Stimulated activated CD4-positive, alpha-beta T cell treated with anti-CD3 and anti-CD28 coated beads, TNF-alpha, amount 100 ng/mL, for 1 hour (primary cell): ENCODE measurements at places on chromosomes 3 and 15.

GRCh38 chr3:165748094-165748493 is 89.1 kb downstream of the BCHE start:
- no peak for DNase-seq

GRCh38 chr3:99211309-99211708 is 309.8 kb upstream of the DCBLD2 start:
- DNase-seq: no peak

DNA sequence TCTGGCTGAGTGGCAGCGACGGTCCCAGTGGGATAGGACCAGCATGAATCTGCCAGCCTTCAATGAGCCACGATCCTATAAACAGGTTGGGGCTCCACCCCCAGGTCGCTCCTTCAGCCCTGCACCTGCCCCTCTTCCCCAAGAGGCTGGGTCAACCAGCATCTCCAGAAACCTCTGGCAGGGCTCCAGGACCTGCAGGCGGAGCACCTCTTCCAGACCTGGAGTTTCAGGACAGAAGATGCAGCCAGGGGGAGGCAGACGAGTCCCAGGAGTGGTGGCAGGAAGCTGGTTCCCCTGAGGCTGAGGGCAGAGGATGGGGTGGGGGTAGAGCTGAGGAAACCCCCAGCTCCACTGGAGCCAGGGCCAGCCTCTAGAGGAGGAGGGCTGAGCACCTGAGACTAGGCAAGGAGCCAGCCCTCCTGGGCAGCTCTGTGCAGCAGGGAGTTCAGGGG is at the start of gene PLA2G4D:
Gene PLA2G4D, minus strand, starts transcription at position 51 of the 452 bp plus-strand sequence. CDS start 103 bp downstream, outside the sequence.
- no peak for DNase-seq

- no peak for DNase-seq
Measured at GRCh38 chr3:186200726-186201125, 91.8 kb upstream of the ETV5 start.

DNA sequence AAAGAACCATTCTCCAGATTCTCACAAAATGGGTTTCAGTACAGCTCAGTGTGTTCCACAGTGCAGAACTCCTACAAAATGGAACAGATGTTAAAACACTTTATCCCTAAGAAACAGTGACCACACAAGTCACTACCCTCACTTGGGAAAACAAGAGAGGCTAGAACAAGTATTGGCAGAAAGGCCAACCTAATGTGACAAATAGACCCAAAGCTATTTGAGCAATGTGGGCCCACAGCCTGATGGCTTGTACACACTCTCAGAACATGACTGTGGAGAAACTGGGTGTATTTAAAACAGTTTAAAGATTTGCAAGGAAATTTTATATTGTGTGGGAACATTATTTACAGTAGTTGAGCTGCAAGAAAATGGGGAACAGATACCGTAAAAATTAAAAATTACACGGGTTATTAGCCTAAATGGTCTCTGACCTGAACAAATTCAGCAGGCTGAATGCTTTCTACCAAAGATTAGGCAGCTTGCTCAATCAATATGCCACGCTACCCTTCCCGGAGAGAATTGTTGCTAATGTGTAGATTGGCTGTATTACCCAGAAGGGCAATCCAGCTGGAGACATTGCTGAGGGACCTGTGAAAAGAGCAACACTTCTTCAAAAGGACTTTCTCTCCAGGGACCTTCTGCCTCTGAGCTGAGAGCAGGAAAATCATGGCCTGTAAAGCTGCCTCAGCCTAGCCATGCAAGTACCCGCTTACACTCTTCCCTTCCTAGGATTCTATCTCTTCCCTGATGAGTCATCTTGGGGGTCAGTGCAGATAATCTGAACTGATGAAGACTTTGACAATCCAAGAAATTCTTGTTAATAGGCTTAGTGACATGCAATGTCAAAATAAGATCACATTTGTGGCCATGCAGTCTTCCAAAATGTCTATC is 97.1 kb downstream of the STRIT1 start:
- DNase-seq: no peak

DNA sequence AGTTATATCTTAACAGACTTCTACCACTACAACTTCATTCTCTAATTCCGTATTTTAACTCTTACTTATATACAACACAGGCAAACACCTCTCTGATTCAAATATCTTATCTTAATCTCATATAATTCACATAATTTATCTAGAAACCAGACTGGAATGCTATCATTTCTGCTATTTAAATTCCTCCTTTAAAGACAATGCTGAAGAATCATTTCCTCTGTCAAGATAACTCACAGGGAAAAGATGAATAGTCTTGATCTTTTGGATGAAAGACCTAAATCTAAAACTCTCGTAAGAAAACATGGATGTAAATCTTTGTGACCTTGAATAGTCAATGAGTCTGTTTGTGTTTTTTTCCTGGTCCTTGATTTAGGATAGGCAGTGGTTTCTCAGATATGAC is 135.3 kb upstream of the PLXND1 start:
- DNase-seq: no peak

DNA sequence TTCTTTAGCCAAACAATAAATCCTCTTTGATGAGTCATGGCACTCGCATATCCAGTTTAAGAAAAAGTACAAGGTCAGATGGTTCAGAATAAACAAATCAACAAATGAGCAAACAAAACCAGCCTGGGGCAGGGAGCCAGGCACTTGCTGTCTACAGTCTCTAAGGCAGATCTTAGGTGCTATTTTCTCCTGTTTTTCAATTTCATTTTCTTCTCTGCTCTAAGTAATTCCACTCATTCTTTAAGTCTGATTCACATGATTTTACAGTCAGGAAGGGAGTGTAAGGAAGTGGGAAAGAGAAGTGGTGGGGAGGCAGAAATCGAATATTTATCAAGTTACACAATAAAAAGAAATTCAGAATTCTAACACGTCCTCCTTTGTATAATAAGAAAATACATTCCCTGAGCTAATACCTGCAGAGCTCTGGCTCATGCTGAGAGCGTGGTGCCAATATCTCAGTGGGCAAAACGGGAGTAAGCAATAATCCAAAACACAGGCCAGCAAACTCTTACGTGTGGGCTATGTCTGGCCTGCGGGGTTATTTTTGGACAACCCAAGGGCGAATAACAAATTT is 298.6 kb downstream of the ADAMTS17 start:
- no peak for DNase-seq

- DNase-seq: no peak
Measured at GRCh38 chr15:33612721-33613304, 302.0 kb downstream of the RYR3 start.

- no peak for DNase-seq
Measured at GRCh38 chr15:31405200-31405920, 78.7 kb downstream of the KLF13 start.

DNA sequence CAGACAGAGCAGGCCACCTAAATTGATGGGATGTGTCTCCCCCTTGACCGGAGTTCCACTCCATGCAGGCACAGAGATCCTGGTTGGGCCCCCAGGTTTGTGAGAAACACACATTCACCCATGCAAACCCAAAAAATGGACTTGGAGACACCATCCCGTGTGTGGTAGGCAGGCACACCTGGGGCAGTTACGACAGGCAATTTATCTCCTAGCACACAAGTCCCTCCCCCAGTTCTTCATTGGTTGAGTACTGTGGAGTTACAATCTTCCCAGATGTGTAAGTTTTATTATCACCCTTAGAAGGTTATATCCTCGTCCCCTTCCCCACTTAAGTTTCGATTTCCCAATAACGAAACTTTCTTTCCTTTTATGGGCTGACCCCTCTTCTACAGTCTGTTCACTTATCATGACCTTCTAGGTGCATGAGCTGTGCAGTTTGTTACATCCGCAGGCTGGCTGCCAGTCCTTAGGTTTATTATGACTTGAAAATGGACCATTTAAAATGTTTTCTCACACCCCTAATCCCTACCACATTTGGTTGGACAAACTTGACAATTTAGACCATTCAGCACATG is 27.3 kb downstream of the ARL8B start:
- DNase-seq: no peak

DNA sequence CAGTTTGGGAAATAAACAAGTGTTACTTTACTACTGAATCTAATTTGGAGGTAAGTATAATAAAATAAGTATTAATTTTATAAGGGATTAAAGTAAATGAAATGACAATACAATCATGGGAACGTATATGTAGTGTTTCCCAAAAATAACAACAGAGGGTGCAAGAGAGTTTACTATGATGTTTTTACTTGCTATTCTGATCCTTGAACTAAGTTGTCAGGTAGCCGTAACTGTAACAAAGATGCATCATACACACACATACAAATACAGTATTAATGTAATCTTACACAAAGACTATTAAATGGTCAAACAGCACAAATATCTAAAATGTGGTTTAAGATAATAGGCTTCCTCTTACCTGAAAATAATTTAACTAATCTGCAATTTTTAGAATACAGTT is 311.4 kb downstream of the TBC1D5 start:
- DNase-seq: no peak

- no peak for DNase-seq
Measured at GRCh38 chr3:180402471-180403073, 199.4 kb upstream of the TTC14 start.

- no peak for DNase-seq
Measured at GRCh38 chr3:131033480-131034080, 6.9 kb downstream of the NEK11 start.

DNA sequence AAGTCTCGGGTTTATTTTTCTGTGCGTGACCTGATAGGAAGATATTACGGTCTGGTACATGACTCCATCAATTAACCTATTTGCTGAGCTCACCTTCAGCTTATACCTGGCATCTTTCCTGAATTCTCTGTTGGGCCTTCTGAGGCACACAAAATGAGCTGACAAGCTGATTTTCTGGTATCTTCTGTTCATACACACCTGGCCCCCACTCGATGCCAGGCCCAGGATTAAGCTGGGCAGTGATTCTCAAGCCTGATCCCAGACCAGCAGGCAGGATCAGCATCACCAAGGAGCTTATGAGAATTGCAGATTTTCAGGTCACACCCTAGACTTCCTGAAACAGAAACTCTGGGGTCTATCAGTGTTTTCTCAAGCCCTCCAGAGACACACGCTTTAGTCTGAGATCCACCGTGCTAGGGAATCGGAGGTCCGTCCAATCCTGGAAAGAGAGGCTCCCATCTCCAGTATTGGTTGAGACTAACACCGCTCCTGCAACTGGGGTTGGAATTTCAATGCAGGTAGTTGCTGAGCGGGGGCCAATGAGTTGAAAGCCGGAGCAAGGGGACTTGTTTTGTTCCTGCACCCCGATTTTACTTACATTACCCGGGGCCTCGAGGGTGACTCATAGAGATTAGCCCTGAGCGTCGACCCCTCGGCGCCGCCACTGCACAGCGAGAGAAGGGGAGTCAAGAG is 636 bp upstream of the EIF1B start:
- no peak for DNase-seq

DNA sequence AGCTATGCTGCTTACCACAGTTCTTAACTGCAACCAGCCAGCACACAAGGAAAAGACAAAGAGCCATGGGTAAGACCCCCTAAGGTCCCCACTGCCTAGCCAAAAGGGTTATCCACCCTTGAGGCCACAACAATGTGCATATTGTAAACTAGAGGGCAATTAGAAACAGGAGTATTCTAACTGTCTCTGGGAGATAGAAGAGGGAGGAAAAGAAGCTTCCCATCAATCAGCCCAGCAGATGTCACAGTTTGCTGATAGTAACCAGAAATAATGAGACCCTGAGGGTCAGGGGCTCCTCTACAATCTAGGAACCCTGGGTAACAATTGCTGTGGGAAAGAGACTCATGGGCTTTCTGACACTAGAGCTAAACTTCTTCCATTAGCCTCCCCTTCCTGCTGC is 20.6 kb upstream of the IFT57 start:
- no peak for DNase-seq

- DNase-seq: no peak
Measured at GRCh38 chr3:86175593-86176444, 815.1 kb downstream of the VGLL3 start.

DNA sequence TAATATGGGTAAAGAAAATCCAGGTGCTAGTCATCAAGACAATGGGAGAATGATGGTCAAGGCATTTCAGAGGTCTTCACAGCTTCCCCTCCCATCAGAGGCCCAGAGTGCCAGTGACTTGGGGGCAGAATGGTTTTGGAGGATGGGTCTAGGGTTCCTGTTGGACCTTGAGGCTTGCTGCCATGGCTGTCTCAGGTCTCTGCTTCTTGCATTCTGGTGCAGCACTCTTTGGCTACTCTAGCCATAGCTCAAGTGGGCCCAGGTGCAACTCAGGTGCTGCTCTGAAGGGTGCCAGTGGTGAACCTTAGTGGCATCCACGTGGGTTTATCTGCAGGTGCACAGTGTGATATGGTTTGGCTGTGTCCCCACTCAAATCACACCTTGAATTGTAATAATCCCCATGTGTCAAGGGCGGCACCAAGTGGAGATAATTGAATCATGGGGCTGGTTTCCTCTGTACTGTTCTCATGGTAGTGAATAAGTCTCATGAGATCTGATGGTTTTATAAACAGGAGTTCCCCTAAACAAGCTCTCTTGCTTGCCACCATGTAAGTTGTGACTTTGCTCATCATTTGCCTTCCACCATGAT is 48.5 kb upstream of the PEX5L start:
- no peak for DNase-seq

- DNase-seq: no peak
Measured at GRCh38 chr3:24435584-24435983, 59.1 kb downstream of the THRB start.

- no peak for DNase-seq
Measured at GRCh38 chr3:149487598-149488197, 13.2 kb downstream of the TM4SF4 start.

GRCh38 chr3:112092496-112093179 is 6.4 kb downstream of the C3orf52 start:
- no peak for DNase-seq

- DNase-seq: no peak
Measured at GRCh38 chr3:164401923-164402322, 676.4 kb downstream of the SI start.

GRCh38 chr3:146178006-146178689 is 17.2 kb upstream of the PLOD2 start:
- no peak for DNase-seq

DNA sequence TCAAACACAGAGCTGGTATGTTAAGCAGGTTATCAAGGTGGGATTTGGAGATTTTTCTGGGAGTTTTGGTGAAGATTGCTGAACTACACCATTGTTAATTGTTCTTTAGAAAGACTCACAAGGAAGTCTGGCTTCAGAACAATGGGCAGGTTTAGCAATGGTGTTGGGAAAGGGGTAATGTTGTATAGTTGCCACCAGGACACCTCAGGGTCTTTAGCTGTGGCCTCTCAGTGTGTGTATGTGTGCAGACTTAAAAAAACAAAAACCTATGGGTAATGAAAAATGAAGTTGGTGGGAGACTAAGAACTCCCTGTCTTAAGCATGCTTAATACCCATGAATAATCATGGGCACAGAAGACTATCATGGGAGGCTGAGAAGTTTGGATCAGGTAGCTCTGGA is 91.7 kb downstream of the MCTP2 start:
- DNase-seq: no peak
